ENCODE measurements at places on chromosomes 12 and 14.

DNA sequence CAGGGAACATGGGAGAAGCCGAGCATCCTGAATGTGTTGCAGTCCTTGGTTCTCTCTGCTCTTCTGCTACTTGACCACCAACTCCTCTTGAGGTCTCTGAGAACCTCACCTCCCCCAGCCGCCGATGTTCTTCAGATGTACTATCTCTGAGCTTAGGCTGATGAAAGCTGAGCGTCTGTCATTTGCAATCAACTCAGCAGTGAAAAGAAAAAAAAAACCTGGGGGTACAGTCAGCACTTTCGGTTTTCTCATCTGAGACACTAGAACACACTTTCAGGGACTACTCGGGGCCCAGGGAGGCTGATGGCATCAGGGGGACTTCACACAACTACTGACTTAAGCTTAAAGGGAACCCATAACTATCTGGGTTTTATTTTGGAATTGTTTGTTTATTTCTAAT lies 9.6 kb upstream of the FLVCR2 start:
- DNase-seq, result no peak

- no peak for DNase-seq
These were observed 36.5 kb downstream of the ZC3H14 start for GRCh38 chr14:88599326-88599725.

DNA sequence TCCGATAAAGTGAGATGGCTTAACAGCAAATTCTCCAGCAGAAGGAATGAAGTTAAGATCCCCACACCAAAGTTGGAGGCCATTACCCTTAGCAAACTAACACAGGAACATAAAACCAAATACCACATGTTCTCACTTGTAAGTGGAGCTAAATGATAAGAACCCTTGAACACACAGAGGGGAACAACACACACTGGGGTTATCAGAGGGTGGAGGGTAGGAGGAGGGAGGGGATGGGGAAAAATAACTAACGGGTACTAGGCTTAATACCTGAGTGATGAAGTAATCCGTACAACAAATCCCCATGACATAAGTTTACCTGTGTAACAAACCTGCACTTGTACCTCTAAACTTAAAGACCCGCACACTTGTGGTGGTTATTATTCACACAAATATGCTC lies 240.4 kb upstream of the NAV3 start:
- no peak for DNase-seq

- DNase-seq, result no peak
These were observed 90.8 kb downstream of the SLC38A1 start for GRCh38 chr12:46177837-46178608.

- DNase-seq, result no peak
These were observed 38.7 kb downstream of the TTC8 start for GRCh38 chr14:88863167-88863566.

DNA sequence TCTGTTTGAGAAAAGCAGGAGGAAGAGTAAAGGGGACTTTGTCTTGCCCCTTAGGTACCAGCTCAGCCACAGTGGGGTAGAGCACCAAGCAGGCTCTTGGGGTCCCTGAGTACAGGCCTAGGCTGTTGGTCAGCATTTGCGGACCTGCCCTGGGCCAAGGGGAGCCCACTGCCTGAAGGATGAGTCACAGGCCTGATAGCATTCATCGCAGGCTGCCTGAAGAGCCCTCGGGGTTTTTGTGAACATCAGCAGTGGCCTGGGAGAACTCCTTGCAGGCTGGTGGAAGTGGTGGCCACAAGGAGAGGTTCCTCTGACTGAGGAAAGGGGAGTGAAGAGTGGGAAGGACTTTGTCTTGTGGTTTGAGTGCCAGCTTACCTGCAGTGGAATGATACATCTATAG lies 25.0 kb upstream of the P2RX7 start:
- DNase-seq, result no peak

GRCh38 chr14:68753690-68754089 lies 39.2 kb downstream of the ZFP36L1 start:
- DNase-seq, result peak; percentile 37

- DNase-seq, result peak; percentile 41
These were observed 5.1 kb upstream of the PSMA3 start for GRCh38 chr14:58239244-58240195.

- no peak for DNase-seq
These were observed 67.6 kb upstream of the AMN1 start for GRCh38 chr12:31796270-31796951.

DNA sequence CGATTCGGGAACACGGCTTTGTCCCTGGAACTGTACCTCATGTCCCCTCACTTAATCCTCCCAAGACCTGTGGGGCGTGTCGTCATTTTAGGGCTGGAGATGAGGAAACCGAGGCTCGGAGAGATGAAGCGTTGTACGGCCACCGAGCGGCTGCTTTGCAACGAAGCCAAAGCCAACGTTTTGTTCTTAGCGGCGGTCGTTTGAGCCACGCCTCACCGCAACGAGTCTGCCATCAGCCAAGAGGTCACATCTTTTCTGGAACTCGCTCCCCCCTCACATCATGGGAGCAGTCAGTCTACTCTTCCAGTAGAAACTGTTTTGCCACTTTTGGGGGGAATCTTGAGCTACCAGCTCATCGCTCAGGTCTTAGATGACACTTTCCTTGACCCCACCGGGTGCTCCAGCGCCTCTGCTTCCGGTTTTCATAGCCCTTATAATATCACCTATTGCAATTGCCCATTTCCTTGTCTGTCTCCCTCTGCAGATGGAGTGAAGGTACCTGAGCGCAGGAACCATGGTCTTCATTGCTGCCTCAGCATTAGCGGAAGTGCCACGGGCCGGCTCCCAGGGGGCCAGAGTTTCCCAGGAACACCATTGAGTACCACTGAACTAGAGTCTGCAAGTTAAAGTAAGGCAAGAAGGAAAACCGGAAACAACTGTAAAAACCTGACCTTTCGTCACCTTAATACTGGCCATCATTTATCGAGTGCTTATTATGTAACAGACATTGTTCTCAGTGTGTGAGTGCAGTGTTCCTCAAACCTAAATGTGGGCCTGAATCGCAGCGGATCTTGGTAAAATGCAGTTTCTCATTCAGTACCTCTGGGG lies 19.6 kb downstream of the NINJ2 start:
- no peak for DNase-seq

DNA sequence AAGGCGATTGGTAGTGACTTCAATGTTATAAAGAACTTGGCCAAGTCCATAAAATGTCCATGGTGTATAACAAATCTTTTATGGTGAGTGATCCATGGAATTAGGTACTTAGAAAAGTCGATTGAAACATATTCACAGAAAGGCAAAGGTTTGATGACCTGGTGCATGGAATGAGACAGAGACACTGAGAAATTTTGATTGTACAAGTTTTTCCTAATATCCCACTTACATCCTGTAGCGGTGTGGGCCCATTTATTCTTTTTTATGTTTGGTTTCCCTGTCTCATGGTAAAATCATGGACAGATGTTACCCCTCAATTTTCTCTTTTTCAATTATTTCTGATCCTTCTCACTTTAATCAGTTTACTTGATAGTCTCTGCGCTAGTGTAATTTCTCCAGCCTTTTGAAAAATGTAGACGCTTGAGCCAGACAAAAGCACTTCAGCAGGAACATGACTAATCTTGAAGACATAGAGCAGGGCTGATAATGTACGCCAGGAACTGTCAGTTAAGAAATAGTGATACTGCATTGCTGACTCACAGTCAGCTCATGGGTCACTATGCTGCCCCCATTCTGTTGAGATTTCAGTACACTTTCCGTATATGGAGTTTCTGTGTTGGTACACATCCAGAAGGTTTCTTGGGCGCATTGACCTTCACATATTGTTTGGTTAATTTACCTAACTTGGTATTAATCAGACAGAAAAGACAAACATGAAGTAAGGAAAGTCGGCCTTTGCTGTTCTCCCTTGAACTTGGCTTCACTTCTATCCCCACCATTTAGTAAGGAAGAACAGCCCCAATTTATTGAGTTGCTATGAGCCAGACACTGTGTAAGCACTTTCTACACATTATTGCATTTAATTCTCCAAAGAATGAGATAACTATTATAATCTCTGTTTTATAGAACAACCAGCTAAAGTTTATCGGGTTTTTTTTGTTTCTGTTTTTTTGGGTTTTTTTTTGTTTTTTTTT lies 841.7 kb downstream of the DIO2 start:
- peak; percentile 66 for DNase-seq

DNA sequence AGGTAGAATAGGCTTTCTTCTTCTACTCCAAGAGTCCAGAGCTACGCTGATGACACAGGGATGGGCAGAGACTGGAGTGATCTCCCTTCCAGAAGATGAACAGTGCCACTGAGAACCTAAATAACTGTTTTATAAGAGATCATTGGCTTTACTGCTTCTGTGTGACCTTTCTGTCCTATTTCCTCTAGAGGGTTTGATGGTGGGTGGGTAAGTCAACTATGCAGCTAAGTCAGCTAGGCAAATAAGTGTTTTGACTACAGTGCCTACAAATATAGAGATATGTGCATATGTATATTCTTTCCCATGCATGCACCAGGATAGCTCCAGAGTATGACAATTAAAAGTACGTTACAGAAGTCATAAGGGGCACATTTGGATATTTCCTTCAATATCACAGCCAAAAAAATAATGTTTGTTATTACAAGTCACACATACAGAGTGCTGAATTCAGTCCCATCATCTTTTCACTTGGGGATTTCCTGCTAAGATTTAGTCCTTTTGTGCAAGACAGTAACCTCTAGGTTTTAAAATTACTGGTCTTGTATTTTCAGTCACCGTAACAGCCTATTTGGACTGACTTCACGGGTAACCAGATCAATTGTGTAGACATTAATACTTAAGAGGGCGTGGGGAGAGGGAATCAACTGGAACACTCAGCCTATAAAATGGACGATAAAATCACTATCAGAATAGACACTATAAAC lies 412.6 kb upstream of the SOX5 start:
- DNase-seq, result no peak

- peak; percentile 67 for DNase-seq
These were observed 369.0 kb downstream of the DIO2 start for GRCh38 chr14:79842270-79842669.

DNA sequence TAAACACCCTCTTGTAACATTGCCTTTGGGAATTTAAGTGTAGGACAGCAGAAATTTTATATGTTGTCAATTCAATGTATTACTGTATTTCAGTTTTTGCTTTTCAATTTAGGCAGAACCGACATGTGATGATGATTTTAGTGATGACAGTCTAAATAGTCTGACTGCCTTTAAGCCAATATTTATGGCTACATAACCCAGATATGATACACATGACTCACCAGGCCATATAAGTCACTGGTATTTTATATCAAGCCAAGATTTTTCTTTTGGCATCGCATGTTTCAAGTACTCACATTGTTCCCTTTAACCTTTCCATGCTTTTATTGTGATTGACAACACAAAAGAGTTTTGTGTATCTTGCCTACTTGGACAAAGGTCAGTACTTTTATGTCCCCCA lies 13.6 kb upstream of the PPM1A start:
- peak; percentile 9 for DNase-seq

- DNase-seq, result no peak
These were observed 30.6 kb downstream of the WDR89 start for GRCh38 chr14:63611078-63611477.

DNA sequence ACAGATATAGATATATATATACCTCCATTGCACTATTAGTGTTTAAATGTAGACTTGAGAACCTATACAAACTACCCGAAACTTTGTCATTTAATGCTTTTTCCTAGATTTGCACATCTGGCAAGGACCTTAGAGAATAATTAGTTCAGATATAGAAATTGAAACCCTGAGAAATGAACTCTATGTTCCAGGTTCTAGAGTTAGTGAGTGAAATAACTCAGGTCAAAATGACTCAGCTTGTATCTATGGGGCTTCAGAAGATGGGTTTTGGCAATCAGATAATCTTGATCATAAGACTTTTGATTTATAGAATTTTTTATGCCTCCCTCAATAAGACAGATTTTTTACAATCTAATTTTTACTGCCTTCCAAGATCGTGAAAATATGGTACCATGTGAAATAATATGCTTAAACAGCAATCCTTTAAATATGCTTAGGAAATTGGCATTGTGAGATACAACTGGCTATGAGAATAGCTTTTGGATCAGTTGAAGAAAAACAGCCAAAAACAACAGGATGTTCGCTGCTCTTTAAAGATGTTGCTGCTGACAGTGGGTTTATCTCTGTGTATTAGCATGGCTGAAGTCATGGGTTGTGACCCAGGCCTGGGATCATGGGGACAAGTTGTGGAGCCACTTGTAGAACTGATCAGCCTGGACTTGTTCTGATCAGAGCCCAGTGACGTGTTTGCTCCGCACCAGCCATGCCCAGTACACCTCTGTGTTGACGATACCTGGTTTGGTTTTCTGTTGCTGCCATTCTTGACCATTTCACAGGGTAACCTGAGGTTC lies 63.6 kb downstream of the TTLL5 start:
- no peak for DNase-seq

GRCh38 chr12:56348776-56349175 lies 10.1 kb downstream of the IL23A start:
- no peak for DNase-seq

GRCh38 chr12:104751120-104751519 lies 207.0 kb downstream of the SLC41A2 start:
- DNase-seq, result no peak

GRCh38 chr14:90805662-90806540 lies 10.3 kb downstream of the TTC7B start:
- DNase-seq, result no peak

DNA sequence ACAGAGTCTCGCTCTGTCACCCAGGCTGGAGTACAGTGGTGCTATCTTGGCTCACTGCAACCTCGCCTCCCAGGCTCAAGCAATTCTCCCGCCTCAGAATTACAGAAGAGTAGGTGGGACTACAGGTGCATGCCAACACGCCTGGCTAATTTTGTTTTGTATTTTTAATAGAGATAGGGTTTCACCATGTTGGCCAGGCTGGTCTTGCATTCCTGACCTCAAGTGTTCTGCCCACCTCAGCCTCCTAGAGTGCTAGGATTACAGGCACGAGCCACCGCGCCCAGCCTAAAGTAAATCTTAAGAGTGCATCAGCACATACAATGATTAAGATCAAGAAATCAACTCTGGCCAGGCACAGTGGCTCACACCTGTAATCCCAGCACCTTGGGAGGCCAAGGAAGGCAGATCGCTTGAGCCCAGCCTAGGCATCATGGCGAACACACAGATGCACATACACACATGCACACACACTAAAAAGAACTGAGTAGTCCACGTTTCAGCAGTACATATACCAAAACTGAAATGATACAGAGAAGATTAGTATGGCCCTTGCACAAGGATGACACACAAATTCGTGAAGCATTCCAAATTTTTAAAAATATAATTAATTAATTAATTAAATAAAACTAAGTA lies 65.0 kb downstream of the HECTD1 start:
- no peak for DNase-seq

- no peak for DNase-seq
These were observed 59.4 kb downstream of the ITPK1 start for GRCh38 chr14:93056166-93056839.

DNA sequence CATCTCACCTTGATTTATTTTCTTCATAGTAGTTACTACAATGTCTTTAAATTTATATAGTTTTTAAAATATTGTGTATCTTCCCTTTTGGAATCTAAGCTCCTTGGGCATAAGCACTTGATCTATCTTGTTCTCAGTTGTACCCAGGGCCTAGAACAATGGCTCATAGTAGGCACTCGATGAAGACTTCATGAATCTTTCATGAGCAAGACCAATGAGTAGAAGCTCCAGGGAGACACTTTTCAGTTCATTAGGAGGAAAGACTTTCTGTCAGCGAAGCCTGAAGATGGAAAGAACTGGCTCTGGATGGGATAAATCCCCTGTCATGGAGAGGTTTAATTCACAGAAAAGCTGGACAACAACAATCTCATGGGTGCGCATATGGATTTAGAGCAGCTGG lies 140.2 kb upstream of the CRY1 start:
- DNase-seq, result no peak

GRCh38 chr12:3950714-3951320 lies 77.6 kb upstream of the PARP11 start:
- DNase-seq, result no peak

Measured in foreskin fibroblast (primary cell).